ENCODE measurements at places on chromosomes 12 and 14.

GRCh38 chr12:53381731-53382630 lies 2.0 kb downstream of the SP1 start:
- DNase-seq = peak; percentile 42

DNA sequence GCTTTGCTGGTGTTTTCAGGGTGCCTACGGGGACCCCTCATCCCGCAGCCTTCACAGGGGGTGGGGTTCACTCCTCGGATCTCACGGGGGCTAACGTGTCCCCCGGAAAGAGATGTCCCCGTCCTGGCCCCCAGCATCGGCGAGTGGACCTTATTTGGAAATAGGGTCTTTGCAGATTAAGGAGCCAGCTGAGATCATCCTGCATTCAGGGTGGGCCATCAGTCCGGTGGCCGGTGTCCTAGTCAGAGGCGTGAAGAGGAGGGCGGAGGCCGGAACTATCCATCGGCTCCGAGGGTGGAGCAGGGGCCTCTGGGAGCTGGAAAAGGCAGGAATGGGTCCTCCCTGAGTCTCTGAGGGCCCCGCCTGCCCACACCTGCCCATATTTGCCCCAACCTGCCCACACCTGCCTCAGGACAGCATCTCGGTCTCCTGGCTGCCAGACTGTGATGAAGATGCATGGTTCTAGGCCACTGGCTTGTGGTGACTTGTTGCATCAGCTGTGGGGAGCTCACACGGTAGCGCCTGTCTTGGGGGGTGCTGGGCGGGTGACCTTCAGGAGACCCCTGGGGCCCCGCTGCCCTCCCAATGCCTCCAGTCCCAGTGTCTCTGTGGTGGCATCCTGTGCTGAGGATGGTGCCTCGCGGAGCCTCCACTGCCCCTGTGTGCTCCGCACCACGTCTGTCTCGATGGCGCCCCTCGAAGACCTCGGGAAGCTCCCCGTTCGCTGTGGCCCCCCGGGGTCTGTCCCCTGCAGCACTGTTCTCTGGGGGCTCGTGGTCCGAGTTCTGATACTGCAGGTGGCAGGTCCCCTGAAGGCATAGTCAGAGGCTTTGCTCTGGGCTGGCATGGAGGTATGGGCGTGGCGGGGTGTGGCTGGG lies 14.7 kb downstream of the NOC4L start:
- no peak for DNase-seq

- no peak for DNase-seq
Measured at GRCh38 chr12:41067941-41068645, 120.0 kb upstream of the PDZRN4 start.

DNA sequence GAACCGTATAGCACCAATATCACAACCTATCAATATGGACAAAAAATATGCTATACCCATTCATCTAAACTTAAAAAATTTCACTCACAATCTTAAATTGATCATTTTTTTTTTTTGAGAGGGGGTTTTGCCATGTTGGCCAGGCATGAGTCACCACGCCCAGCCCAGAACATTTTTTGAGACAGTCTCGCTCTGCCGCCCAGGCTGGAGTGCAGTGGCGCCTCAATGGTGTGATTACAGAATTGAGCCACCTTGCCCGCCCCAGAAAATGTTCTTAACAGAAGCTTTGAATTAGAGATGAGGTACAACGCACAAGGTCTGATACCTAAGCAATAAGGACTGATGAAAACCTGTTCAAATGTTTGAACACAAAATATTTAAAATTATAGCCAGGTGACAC lies 15.8 kb upstream of the ATP5F1B start:
- no peak for DNase-seq

GRCh38 chr14:68987653-68988036 lies 8.5 kb upstream of the ACTN1 start:
- no peak for DNase-seq

DNA sequence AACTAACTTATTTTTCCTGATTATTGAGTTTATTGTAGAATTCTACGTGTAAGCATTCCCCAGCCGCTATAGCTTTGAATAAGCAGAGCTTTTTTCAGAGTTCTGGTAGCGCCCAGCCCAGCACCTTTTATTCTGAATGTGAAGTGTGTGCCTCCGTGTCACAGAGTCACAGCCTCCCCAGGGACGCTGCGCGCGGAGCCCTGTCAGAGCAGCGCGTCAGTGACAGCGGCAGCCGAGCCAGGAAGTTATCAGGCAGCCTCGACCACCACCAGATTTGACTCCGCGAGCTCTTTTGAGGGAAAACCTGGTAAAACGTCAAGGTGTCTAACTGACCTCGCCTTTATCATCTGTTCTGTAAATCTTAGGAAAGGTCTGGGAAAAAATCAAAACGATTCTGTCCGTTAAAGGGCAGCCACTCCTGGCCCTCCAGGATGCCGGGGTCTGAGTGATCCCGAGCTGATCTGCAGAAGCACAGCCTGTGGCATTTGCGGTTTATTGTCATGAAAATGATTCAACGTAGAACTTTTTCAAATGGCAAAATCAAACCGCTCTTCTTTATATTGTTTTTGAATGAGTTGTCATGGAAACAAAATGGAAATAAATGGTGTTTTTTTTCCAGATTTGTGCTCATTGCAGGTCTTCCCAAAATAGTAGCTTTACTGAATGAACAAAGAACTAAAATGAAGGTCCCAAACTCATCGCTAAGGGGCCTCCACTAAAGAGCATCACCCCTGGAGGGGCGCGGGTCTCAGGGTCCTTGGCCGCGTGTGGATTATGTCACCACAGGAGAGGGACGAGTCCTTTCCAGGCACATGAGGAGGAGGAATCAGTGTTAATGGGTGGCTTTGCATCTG lies 43.1 kb upstream of the MMP17 start:
- no peak for DNase-seq

GRCh38 chr12:117967512-117967911 lies 1.3 kb downstream of the KSR2 start:
- DNase-seq = no peak

- DNase-seq = no peak
Measured at GRCh38 chr14:106802413-106803364, 1276.3 kb downstream of the TMEM121 start.
